Amniotic epithelial cell (primary cell): ENCODE measurements at places on chromosomes 2 and 18.
A peak's percentile ranks its signal among the peaks of the same experiment; 100 is the strongest.

DNA sequence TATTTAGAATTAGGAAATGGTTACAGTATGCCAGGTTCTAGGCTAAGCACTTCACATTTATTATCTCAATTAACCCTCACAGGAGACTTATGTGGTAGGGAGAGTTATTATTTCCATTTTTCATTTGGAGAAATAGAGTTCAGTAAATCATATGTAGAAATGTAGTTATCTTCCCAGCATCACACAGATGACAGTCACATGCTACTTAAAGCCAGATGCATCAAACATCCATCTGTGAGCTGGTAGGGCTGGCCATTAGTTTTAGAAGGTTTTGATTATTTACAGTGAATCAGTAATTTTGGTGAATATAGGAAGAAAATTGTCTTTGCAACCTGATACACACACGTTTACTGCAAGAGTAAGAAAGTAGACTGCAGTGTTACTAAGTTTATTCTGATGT is 97.9 kb downstream of the RIT2 start:
- DNase-seq: no peak

GRCh38 chr2:177549171-177549570 is 156.6 kb downstream of the AGPS start:
- peak; percentile 15 for DNase-seq

DNA sequence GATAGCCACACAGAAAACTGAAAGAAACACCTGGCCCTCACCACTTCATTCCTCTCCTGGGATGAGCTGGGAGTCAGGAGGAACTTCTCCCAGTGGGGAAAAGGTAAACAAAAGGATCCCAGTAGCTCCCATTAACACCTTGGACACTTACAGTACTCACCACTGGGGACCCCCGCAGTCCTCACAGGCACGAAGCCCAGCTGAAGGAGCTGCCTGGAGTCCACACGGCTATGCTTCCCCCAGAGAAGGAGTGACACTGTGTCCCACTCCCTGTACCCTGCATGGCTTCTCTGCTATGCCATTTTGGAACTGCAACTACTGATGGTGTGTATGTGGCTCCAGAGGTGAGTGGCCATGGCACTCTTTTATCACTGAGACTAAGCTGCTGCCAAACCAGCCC is 1565.1 kb downstream of the LRP1B start:
- no peak for DNase-seq

DNA sequence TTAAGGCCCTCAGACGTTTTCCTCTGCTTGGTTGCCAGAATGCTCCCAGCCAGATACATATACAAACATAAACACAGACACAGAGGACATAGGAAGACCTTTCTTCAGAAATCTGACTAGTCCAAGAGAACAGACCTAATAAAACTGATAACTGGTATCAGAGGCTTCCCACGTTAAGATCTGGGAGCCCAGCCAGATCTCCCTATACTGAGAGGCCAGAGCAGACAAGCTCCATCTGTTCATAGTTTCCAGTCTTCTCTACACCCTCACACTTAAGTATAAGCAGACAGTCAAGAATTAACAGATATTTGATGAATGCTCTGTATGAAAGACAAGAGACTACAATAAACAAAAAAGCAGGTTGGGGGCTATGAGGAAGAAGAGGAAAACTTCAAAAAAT is 240.5 kb upstream of the CHAC2 start:
- DNase-seq: no peak

- no peak for DNase-seq
Observed at GRCh38 chr2:128502638-128503246, 184.1 kb upstream of the HS6ST1 start.

- peak; percentile 53 for DNase-seq
Observed at GRCh38 chr2:33121416-33121815, 174.7 kb downstream of the LTBP1 start.

DNA sequence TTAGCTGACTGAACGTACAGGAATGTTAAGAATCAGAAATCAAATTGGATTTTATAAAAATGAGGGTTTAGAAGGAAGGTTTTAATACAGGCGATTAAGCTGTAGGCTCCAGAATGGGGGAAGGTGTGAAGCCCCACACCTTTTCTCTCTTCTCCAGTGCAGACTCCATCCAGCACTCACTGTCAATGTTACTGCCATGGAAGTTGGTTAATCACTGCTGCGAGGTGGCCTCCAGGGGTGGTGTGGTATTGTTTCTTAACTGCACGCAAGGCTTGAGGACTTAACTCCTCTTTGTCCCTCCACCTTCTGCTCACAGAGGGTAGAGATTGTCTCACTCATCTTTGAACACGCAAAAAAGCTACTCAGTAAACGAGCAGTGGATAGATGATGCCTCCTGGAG is 26.9 kb upstream of the YWHAQ start:
- no peak for DNase-seq

DNA sequence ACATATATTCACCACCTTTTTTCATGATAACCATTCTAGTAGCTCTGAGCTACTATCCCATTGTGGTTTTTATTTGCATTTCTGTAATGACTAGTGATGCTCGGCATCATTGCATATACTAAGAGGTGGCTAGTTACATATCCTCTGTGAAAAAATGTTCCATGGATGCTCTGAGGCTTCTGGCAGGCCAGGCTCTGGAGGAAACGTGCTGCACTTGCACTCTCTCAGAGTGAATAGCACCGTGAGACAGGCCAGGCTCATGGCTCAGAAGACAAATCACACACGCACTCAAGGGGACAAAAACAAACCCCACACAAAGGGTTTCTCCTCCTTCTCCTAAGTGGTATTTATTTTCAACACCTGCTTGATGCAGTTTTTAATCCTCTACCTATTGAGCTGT is 1085.3 kb upstream of the CNTNAP5 start:
- no peak for DNase-seq

GRCh38 chr18:11688972-11689668 is at the start of gene GNAL:
GNAL (plus strand) TSS chr18:11689264; CDS start chr18:11689564, 300 bp downstream.
- DNase-seq: peak; percentile 87

GRCh38 chr2:95539836-95540235 is 52.0 kb upstream of the TRIM43 start:
- no peak for DNase-seq

- no peak for DNase-seq
Observed at GRCh38 chr18:37967261-37967660, 401.7 kb upstream of the CELF4 start.

DNA sequence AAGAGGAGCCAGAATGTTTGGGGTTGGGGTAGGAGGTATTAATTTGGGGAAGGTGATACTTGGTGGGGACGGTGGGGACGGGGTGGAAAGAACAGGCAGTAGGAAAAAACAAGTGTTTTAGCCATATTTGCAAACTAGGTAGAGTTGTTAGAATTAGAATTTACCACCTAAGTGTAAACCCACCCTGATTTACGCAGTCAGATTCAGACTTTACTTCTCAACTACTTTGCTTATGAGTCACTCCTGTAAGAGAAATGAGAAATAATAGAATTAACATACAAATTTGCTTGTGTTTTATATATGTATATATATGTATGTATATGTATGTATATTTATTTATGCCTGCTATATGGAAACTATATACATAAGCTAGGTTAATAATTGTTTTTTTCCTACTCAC is 1168.2 kb upstream of the ZEB2 start:
- DNase-seq: no peak

- DNase-seq: no peak
Observed at GRCh38 chr2:183192343-183192742, 68.1 kb downstream of the NUP35 start.

GRCh38 chr18:58781627-58782194 is 83.0 kb upstream of the ZNF532 start:
- DNase-seq: peak; percentile 83

- no peak for DNase-seq
Observed at GRCh38 chr2:218327451-218328210, 29.0 kb upstream of the CATIP start.

- DNase-seq: no peak
Observed at GRCh38 chr2:15955232-15955988, 15.1 kb downstream of the MYCN start.

GRCh38 chr2:61993422-61994024 is 88.0 kb downstream of the COMMD1 start:
- peak; percentile 59 for DNase-seq

DNA sequence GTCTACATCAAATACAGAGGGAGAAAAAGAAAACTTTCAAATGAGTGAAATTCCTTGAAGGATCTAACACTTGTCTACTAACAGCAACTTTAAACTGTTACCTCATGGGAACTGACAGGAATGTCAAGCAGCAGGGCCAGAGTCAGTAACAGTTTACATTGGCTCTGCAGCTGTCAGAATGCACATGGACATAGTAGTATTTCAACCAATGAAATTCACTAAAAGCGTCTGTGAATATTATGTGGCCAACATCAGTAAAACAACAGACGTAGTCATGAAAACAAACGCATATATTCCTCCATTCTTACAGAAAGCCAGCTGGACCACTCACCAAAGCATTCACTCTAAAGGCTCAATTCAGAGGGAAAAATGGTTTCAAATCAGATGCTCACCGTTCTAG is 79.3 kb upstream of the RNU4ATAC start:
- DNase-seq: no peak

GRCh38 chr18:51053814-51054213 is 23.8 kb downstream of the SMAD4 start:
- no peak for DNase-seq

GRCh38 chr2:231519975-231520555 is 10.2 kb downstream of the NMUR1 start:
- DNase-seq: no peak

- peak; percentile 56 for DNase-seq
Observed at GRCh38 chr2:201795607-201796477, 10.5 kb upstream of the CDK15 start.

DNA sequence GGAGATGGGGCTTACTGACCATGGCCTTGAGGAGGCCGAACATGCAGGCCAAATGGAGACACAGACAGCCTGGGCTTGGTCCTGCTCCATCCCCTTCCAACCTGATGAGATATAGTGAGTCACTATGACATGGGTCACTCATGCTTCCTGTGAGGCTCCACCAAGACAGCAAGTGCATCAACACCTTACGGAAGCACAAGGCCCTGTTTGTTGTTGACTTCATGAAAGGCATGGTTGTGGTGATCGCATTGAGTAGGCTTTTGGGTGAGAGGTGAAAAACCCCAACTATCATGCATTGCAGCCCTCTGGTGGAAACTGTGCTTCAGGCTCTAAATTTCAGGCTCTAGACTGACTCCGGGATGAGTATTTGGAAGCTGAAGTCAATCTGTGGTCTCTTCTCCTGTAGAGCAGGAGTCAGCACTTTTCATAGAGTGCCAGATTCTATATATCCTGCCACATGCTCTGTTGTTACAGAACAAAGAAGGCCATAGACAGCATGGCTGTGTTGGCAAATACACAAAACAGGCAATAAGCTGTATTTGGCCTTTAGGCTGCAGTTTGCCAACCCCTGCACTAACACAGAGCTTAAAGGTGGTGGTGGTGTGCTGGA is 10.1 kb downstream of the IL37 start:
- peak; percentile 5 for DNase-seq

DNA sequence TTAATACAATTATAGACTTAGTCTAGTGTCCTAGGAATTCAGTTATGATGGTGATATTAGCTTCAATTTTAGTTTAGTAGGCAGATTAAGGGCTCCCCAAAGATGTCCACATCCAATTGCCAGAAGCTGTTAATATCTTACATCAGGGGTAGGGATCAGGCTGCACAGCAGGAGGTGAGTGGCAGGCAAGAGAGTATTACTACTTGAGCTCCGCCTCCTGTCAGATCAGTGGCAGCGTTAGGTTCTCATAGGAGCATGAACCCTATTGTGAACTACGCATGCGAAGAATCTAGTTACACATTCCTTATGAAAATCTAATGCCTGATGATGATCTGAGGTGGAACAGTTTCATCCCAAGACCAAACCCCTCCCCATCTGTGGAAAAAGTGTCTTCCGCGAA is 54.9 kb downstream of the NYAP2 start:
- DNase-seq: no peak

DNA sequence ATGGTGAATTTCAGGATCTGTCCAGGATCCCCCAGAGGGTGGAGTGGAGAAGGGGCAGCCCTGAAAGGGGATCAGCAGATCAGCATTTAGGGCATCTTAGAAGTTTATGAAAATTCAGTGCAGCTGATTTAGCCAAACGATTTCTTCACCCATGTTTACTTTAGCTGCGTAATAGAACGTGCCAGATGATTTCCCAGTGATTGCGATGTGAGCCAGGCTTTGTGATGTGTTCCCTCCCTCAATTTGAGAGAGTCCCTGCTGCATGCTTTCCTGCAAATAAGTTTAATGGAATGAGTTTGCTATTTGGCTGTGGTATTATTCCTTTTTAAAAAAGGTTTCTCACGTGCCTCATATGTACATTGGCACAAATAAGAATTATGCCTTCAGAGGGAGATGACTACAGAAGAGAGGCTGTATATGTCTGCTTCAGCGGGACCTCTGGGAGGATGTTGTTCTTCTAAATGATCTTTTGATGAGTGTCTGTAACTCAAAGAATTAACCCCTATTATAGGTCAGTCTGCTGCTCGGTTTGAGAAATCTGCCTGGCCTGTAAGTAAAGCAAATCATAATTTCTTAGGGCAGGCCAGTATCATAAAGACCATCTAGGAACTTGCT is 111.9 kb downstream of the MRO start:
- DNase-seq: no peak

- peak; percentile 24 for DNase-seq
Observed at GRCh38 chr18:32048507-32049091, 30.0 kb downstream of the RNF125 start.

DNA sequence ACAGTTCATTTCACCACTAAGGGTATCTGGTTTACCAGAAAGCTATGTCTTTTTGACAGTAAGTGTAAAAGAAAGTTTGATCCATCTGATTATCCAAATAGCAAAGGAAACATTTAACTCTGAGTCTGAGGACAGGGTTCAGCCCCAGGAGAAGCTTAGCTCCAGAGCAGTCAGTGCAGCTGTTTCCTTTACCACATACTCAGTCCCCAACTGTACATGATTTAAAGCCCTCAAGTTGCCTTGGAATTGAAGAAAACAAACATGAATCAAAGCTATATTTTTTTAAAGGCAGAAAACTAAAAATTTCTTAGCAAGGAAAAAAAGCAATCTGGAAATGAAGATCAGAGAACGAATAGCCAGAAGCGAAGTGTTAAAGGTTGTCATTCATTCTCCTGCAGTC is 746.0 kb downstream of the METTL4 start:
- no peak for DNase-seq

GRCh38 chr2:22215517-22215916 is 1091.7 kb downstream of the TDRD15 start:
- DNase-seq: no peak

GRCh38 chr2:15852811-15853210 is 87.5 kb upstream of the MYCN start:
- DNase-seq: no peak

DNA sequence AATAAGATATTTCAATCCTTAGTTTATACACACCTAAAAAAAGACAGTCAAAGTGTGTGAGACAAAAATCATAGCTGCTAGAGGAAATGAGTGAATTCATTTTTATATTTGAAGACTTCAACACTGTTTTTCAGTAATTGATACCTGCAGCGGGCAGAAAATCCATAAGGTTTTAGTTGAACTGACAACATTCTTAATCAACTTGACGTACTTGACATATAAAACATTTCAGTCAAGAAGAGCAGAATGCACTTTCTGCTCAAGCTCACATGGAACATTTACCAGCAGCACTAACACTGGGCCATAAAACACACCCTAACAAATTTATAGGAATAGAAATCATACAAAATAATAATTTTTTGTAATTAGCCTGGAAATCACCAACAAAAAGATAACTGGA is 959.6 kb upstream of the SOX11 start:
- DNase-seq: no peak

GRCh38 chr2:11127761-11128160 is 27.5 kb upstream of the SLC66A3 start:
- DNase-seq: no peak

- DNase-seq: no peak
Observed at GRCh38 chr2:109415581-109416013, 198.2 kb downstream of the SEPTIN10 start.

- DNase-seq: no peak
Observed at GRCh38 chr2:62660087-62660486, 45.4 kb upstream of the EHBP1 start.
